ENCODE measurements at places on chromosomes 5 and 9. TPM values are rescaled to one million over a fixed set of nuclear protein-coding genes. Genes with fewer than 3 reads are reported as not detected.

ADCY2 gene
- 0.26 TPM for total RNA-seq

HTR4 gene
- not detected for total RNA-seq

KCNV2 gene
- not detected for total RNA-seq

FGF18 gene
- 1.0 TPM for total RNA-seq

SLC36A3 gene
- not detected for total RNA-seq

MAT2B gene
- 53.8 TPM for total RNA-seq

SCGB3A2 gene
- 0.90 TPM for total RNA-seq

MARCHF11 gene
- not detected for total RNA-seq

ENHO gene
- total RNA-seq: not detected

FANCC gene
- 15.3 TPM for total RNA-seq

CEL gene
- total RNA-seq: 4.7 TPM

LRSAM1 gene
- 21.6 TPM for total RNA-seq

ANXA2R gene
- 3.5 TPM for total RNA-seq

AQP3 gene
- 5.3 TPM for total RNA-seq

UQCRQ gene
- 549 TPM for total RNA-seq

DNA sequence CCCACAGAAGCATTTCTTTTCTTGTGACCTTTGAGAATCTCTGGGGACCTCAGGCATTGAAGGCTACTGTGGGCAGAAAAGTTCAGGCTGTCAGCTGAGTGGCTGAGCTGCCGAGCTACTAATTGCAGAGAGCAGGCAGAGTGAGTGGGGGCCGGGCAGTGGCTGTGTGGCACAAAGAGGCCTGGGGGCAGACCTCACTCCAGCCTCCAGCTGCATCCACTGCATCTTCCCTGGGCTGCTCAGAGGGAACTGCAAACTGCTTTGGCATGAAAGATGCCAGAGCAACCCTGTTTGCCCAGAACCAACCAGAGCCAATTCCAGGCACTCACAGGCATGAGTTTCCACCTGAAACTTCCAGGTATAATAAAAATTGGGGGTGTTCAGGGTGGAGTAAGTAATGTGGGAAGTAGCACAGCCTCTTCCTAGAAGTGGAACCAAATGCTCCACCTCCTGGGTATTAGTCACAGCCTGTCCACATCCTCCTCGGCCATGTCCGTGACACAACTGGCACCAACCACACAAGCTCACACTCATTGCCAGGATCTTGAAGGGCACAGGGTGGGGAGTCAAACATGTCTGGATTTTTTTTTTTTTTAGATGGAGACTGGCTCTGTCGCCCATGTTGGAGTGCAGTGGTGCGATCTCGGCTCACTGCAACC is 548.9 kb downstream of the BNC2 start:
- DNase-seq: no peak

DNA sequence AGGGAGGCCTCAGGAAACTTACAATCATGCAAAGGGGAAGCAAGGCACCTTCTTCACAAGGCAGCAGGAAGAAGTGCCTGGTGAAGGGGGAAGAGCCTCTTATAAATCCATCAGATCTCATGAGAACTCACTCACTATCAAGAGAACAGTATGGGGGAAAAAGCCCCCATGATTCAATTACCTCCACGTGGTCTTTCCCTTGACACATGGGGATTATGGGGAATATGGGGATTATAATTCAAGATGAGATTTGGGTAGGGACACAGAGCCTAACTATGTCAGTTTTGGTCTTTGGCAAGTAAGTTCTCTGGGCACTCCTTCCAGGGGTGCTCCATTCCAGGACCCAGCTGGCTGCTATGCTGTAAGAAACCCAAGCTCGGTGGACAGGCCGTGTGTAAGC is 275.3 kb upstream of the TUT7 start:
- no peak for DNase-seq

DNA sequence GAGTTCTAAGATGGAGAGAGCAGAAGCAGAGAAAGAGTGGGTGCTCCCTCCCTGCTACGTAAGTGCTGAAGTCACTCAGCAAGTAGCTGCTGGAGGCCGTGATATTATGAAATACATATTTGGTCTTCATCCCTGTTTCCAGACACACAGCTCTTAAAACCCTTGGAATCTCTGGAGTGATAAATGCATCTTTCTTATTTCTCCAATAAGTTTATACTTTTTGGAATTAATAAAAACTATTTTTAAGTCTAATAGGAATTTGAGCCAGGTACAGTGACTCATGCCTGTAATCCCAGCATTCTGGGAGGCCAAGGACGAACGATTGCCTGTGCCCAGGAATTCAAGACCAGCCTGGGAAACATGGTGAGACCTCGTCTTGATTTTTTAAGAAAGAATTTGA is 60.6 kb downstream of the AUH start:
- DNase-seq: no peak

GRCh38 chr5:119309326-119309725 is 46.5 kb upstream of the TNFAIP8 start:
- no peak for DNase-seq

- DNase-seq: no peak
Observed at GRCh38 chr5:76716456-76717157, 681 bp downstream of the F2R start.

- no peak for DNase-seq
Observed at GRCh38 chr9:18922161-18922885, 110.7 kb downstream of the SAXO1 start.

DNA sequence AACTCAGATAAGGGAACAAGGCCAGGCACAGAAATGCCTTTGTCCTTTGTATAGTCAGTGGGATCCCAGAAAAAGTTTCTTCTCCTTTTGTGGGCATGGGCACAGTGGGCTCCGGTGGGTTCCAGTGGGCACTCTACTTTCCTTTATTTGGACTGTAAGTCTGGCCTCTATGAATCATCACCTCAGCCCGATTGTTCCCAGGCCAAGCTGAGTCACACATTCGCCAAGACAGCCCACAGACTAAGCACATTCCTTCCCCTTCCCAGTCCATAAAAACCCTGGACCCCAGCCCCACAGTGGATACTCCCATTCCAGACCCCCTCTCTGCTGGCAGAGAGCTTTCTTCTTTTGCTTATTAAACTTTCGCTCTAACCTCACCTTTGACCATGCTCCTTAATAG is 165.0 kb downstream of the FBXL17 start:
- no peak for DNase-seq

GRCh38 chr9:137250329-137251193 is 525 bp upstream of the STPG3 start:
- DNase-seq: no peak

DNA sequence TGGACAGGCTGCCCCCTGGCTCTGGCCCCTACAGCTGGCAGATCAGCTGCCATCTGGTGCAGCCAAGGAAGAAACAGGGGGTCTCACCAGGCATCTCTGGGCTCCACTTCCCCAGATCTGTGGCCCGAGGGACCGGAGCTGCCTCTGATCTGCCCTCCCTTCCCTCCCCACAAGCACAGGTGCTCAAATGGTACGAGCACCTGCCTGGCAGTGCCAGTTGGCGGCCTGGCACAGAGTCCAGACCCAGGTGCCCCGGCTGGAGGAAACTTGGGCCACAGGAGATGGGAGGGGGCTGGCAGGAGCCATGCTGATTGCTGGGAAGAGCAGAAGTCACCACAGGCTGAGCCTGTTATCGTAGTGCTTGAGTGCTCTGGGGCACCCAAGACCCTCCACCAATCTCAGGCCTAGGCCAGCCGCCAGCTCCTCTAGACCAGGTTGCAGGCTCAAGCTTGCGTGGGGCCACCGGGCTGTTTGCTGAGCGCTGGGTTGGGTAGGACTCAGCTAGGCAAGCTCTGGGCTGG is 5.0 kb upstream of the CAMK2A start:
- no peak for DNase-seq

DNA sequence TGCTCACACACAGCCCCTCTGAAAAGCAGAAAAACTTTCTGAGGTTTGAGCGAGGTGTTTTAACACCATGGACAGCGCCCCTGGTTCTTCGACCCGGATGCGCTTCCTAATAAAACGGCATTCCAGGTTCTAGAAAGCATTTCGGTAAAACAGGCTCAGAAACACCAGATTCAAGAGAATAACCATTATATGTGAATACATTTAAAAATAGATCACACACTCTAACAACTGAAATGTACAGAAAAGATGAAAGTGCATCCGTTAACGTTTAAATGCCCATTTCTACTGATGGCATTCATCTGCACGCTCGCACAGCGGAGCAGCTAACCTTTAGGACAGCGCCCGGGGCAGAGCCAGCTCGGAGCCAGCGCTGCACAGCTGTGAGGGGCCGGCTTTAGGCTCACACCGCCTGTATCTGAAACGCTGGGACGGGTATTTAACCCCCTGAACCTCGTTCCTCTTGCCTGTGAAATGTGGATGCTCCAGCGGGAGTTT is 26.3 kb upstream of the TENT4A start:
- DNase-seq: no peak

- DNase-seq: no peak
Observed at GRCh38 chr9:10705383-10705782, 92.6 kb upstream of the PTPRD start.

GRCh38 chr5:45281081-45281480 is 415.1 kb downstream of the HCN1 start:
- no peak for DNase-seq

- DNase-seq: no peak
Observed at GRCh38 chr5:75847561-75848021, 130.4 kb upstream of the POC5 start.

DNA sequence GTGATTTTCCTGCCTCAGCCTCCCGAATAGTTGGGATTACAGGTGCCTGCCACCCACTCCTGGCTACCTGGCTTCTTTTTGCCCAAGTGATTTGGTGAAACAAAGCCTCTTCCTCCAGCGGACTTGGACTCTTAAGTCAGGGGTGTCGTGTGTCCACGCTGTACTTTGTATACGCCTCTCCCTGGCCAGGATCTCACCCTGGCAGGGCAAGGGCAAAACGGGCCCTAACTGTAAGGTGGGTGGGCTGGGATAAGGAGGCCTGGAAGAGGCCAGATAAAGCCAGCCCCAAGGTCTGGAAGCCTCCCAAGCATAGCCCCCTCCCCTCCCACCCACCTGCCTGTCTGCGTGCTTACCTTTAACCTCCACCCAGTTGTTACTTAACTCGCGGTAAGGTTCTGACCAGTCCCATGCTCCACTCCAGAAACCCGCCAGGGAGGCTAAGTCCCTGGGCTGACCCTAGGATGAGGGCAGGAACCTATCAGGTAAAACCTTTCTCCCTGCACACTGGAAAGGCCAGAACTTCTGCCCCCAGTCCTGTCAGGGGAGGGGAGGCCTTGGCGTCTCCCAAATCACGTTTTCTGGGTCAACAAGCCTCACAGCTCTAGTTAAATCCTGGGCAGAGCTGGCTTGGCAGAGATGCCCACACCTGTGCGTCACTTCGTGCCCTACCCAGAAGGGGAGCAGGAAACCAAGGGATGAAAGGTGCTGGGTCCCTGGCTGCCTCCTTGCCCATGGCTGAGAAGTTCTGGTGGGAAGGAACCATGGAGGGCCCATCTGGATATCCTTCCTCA is 8.4 kb downstream of the CDK9 start:
- DNase-seq: no peak

DNA sequence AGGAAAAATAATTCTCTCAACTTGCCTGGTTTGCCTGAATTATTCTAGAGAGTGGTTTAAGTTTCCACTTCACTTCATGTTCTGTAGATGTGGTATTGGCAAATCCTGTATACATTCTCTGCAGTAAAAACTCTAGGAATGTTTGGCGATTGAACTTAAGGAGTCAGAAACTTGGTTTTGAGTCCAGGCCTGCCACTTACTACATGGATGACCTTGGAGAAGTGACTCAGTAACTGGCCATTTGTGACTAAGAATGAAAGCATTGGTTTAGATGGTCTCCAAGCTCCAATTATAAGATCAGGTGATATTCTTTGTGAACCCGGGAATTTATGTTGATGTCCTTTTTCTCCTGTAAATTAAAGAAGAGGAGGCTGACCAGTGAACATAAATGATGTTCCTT is 233.8 kb downstream of the GAS1 start:
- DNase-seq: no peak

DNA sequence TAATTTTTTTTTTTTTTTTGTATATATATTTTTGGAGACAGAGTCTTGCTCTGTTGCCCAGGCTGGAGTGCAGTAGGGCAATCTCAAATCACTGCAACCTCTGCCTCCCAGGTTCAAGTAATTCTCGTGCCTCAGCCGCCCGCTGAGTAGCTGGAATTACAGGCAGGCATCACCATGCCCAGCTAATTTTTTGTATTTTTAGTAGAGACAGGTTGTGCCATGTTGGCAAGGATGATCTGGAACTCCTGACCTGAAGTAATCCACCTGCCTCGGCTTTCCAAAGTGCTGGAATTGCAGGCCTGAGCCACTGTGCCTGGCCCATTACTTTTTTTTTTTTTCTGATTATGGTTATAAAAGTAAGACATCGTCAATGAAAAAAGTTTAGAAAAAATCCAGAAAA is 84.0 kb upstream of the LMNB1 start:
- no peak for DNase-seq

- no peak for DNase-seq
Observed at GRCh38 chr9:14511452-14511851, 181.8 kb downstream of the ZDHHC21 start.

GRCh38 chr9:72065076-72065475 is 4.7 kb upstream of the C9orf57 start:
- no peak for DNase-seq

DNA sequence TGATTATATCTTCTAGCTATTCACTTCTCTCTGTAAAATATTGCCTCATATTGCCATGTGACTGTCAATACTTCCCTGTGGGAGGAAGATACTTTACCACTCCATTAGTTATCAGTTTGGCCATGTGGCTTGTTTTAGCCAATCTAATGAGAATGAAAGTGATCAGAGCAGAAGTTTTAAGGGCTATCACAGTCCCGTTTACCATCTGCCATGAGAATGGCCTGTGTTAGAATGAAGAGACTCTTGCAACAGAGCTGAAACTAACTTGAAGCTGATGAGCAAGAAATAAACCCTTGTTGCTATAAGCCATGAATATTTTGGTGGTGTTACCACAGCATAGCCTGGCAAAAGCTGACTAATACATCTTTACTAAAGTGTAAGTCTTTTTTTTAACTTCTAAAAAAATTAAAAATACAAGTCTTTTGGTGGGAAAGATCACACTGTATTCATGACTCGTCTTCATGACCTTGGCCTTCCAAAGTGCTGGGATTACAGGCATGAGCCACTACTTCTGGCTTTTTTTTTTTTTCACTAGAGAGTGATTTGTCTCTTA is 68.0 kb upstream of the CTNNA1 start:
- DNase-seq: no peak

- no peak for DNase-seq
Observed at GRCh38 chr5:34519489-34520220, 136.5 kb upstream of the RAI14 start.

DNA sequence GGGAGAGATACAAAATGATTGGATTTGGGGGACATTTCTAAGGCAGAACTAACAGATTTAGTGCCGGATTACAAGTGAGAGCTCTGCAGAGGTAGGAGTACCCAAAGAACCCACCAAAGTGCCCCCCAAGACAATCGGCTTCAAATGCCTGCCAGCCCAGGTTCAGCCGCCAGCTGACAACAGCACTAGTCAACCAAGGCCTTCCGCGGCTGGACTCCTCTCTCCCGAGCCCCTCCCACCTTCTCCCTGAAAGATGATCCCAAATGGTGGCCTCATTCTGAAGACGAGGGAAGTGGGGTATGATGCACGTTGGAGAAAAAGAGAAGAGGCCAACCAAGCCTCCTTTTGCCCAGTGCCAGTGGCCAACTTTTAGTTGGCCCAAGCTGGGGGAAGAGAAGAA is 210.4 kb upstream of the SLC30A5 start:
- no peak for DNase-seq

Data from activated T-cell treated with anti-CD3 and anti-CD28 coated beads, Interleukin-2, amount 50 U/mL, for 4 hours (primary cell).